Stimulated activated CD4-positive, alpha-beta T cell treated with anti-CD3 and anti-CD28 coated beads, Interleukin-12 subunit alpha, Interleukin-12 subunit beta, amount 100 ng/mL, for 24 hours (primary cell): ENCODE measurements at places on chromosomes 16 and 17.

DNA sequence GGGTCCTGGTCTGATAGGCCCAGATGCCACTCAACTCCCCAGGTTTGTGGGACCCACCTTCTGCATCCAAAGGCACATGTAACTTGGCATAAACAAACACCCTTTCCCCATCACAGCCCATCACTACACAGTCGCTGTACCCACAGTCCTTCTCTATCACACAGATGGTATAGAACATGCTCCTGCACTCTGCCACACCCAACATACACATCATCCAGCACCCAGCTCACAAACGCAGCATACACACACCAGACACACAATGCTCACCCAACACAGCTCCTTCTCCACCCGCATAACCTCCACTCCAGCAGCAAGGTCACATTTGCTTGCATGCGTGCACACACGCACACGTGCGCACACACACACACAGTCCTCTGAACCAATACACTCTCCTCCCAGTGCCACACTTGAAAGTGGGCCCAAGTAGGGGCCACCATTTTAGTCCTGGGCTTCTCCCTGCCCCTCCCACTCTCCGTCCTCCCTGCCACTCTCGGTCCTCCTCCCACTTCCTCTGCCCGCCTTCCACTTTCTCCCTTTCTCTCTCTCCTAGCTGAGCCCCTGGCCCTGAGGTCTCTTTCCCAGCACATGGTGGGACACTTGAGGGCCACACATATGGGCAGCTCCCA is 8.5 kb upstream of the TMEM92 start:
- DNase-seq: no peak

DNA sequence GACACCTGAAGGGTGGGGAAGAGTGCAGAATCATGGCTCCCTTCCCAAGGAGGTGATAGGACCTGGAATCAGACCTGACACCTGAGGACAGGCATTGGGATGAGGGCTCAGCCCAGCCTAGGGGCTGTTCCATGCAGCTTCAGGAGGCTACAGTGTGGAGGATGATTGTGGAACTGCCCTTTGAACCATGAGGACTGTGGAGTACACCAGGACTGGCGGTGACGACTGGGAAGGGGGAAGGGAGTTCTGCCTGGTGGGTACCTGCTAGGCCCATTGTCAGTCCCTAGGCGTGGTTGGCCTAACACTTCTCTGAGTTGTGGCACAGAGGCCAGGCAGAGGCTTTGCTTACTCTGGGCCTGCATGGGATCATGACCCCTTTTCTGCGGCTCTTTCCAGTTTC is 76.1 kb downstream of the MPRIP start:
- DNase-seq: no peak

DNA sequence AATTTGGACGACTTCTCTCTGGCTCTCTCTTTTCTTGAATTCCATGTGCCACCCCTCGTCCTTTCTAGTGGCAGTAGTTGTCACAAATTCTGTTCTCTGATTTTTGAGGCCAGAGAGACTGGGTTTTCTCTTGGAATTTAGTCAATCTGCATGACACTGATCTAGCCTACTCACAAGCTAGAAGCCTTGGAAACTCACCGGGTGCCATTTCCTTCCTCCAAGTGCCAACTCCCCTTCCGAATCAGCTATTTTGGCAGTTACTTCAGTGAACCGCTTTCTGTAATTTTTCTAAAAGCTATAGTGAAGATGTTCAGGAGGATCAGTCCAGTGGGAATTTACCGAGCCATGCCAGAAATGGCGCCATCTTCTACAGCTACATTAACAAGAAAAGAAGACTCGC is 228.9 kb downstream of the PMP22 start:
- DNase-seq: no peak

GRCh38 chr17:68462381-68463210 is 5.3 kb upstream of the WIPI1 start:
- peak; percentile 50 for DNase-seq

DNA sequence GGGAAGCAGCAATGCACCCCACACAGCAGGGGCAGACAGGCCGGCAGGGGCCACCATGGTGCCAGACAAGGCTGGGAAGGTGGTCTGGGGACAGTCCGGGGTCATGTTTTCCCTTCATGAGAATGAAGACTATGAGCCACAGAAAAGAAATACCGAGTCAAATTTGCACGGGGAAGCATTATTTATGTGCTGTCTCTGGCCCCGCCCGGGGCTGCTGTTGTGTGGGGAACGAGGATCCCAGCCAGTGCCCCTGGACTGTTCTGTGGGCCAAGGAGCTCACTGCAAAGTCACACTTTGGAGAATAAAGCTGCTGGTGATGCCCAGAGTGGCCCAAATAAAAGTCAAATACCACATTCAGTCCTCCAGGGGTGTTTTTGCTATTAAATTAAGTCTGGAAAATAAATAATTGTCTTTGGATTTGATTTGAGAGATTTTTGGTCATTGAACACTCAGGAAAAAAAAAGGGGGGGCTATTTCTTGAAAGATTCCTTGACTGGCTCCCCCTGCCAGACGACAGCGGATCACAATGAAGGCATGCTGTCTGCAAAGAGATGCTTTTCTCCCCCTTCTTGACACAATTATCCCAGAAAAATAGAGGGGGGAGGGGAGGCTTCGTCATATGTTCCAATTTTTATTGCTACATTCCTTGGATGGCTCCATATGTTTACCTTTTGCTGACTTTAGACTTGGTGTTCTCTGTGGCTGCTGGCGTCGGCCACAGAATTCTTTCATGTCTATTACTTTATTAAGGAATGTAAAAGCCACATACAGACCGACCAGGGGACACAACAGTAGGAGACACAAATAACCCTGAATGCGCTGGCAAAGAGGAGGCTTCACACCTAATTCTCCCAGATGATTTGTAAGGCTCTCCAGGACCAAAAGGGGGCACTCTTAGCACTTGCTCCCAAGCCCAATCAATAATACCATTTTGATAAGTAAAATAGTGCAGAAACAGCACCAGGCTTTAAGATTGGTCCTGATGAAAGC is 27.1 kb upstream of the ANKFN1 start:
- no peak for DNase-seq

DNA sequence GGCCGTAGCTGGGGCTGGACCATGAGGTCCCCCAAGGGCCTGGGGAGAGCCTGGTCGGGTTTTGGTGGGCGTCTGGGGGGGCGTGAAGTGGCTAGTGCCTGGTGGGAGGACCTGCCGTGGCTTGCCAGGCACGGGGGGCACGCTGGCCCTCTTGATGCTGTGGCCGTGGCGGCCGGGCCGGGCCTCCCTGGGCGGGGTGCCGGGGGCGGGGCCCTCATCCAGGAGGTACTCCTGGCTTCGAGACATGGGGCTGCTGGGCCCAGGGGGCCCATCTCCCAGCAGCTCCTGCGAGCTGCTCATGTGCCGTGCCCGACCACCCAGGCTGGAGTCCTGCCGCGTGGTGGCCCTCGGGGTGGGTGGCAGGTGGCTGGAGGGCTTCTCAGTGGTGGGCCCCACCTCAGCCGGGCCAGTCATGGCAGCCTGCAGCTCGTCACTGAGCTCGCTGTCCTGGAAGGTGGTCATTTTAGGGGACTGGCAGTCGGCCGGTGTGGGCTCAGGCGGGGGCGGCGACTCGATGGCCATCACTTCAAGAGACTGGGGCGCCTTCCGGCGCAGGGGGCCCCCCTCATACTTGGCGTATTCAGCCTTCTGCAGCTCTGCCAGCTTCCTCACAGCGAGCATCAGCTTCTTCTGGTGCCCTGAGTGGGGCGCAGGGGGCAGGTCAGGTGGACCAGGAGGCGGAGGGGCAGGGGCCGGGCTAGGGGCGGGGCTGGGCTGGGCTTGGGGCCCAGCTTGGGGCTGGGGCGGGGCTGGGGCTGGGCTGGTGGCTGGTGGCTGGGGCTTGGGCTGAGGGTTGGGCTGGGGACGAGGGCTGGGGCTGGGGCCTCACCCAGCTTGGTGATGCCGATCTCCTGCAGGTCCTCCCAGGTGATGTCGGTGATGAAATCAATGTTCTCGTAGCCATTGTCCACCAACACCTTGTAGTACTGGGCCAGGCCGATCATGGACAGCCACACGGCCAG is 15.2 kb downstream of the CASKIN1 start:
- no peak for DNase-seq

- no peak for DNase-seq
Observed at GRCh38 chr17:19020016-19020415, 15.5 kb upstream of the FAM83G start.

GRCh38 chr17:41004397-41004796 is 4.5 kb downstream of the KRTAP3-1 start:
- no peak for DNase-seq

GRCh38 chr16:6576113-6576512 is 756.5 kb upstream of the RBFOX1 start:
- DNase-seq: no peak

- no peak for DNase-seq
Observed at GRCh38 chr17:60524463-60525327, 1.3 kb downstream of the APPBP2 start.

DNA sequence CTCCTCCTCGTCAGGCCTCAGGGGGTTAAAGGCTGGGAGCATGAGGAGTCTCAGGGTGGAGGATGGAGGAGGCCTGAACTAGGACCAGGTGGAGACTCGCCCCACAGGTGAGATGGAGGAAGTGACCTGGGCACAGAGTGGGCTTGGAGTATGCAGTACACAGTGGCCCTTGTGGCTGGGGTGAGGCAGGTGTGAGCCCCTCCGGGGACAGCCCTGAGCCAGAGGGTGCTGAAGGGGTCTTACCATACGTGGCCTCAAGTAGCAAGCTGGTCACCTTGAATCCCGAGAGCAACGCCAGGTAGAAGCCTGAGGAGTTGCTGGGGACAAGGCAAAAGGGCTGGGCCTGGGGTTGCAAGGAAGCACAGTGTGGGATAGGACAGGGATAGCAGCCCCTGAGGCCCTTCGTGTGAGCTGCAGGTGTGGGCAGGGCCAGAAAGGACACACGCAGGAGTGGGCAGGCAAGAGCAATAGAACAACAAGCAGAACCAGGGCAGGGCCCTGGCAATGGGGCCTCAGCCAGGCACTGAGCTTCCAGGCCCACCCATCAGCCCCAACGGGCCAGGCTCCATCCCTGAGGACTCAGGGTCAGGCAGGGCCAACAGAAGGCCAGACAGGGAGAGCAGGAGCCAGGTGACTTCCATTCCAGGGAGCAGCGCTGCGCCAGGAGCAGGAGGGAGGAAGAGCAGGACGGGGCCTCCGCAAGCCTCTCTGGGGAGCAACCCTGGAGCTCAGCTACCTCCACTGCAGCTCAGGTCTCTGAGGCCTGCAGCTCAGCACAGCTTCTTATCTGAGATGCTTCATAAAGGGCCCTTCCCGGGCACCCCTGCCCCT is 64.2 kb upstream of the TNRC6C start:
- DNase-seq: no peak

- no peak for DNase-seq
Observed at GRCh38 chr16:12998361-12999085, 97.1 kb downstream of the SHISA9 start.

DNA sequence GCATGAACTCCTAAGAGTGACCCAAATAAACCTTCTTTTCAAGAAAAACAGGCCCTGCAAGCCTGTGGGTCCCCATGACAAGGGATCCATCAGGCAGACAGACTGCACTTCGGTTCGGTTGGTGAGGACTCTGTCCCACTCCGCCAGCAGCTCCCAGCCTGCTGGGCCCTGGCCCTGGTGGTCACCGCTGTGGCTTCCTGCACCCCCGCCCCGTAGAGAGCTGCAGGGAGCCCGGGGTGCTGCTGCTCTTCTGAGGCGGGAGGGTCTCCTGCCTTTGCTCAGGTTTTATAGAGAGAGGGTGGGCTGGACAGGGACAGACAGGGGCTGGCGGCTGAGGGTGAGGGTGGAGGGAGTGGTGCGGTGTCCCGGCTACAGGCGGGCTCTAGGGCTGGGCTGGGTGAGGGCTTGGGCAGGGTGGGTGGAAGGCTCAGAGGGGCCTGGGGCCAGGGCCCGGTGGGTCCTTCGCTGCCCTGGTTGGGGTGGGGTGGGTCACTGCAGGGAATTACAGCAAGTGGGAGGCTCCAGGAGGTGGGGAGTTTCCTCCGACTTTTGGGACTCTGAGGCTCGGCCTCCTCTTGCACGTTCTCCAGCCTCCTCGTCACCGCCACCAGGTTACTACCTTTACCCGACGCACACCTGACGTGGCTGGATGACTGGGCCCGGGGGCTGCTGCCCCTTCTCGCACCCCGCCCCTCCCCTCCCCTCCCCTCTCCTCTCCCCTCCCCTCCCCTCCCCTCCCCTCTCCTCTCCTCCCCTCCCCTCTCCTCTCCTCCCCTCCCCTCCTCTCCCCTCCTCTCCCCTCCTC is 90.2 kb upstream of the CBX4 start:
- DNase-seq: no peak

DNA sequence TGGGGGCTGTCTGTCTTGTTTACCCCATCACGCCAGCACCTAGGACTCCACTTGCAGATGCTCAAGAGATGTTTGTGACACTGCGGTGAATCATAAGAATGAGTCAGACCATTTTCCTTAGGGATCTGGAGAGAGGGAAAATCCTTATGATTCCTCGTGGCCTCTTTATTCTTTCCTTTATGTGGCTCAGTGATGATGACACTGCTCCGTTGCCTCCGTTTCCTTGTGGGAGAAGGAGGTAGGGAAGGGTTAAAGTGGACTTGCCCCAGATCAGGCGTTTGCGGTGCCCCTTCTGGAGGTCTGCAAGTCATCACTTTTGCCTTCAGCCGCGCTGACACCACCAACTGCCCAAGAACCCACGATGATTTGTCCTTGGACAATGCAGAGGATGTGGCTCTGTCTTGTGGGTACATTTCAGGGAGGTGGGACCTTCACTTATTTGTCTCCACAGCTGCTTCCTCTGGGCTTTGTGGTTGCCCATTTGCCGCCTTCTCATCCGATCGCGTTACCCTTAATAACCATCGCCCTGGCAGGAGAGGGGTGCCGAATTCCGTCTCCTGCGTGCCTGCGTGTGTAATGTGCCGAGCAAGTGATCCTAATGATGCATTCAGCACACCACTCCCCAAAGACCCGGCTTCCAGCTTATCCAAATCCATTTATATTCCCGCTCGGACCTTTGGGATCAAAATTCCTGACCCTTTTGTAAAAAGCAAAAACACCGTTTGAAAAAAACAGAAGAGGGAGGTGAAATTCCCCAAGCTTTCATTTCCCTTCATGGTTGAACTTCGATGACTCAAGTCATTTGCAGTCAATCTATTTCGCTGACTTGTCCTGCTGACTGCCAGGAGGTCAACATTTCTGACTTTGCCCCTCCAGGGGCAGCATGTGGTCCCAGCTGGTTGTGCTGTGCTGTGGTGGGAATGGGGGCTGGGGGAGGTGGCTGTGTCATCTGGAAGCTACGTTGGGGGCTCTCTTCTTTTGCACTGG is 87.2 kb upstream of the IRX3 start:
- DNase-seq: no peak
